SJCRH30 (cell line): ENCODE measurements at places on chromosomes 16 and 17. TPM values are rescaled to one million over a fixed set of nuclear protein-coding genes. Genes with fewer than 3 reads are reported as not detected.

- no peak for DNase-seq
Observed at GRCh38 chr16:17470908-17471718, at the start of gene XYLT1. Gene XYLT1 (minus strand): TSS chr16:17470960. CDS start chr16:17470796, 164 bp downstream.

GRCh38 chr16:89139907-89140361 is 31.6 kb upstream of the CDH15 start:
- no peak for DNase-seq

GRCh38 chr16:55476625-55477533 is 2.1 kb upstream of the MMP2 start:
- DNase-seq = peak; percentile 47

- DNase-seq = no peak
Observed at GRCh38 chr17:1229349-1229899, 40.8 kb upstream of the BHLHA9 start.

DNA sequence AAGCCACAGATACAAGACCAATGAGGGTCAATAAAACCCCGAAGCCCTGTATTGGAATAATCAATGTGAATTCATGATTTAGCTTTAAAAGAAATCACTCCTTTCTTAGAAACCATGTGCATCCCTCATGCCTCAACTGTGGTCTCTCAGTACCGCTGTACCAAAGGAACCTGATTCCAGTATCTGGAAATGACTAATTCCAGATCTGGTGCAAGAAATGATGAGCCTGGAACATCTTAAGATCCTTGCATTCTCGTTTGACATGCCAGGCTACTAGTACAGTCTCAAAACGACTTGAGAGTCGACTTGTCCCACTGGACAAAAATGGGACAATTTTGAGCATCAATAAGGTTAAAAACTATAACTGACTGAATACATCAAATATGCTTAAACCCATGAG is 21.2 kb downstream of the USP31 start:
- DNase-seq = no peak

- DNase-seq = peak; percentile 73
Observed at GRCh38 chr17:44331249-44331760, 6.7 kb upstream of the SLC25A39 start.

DNA sequence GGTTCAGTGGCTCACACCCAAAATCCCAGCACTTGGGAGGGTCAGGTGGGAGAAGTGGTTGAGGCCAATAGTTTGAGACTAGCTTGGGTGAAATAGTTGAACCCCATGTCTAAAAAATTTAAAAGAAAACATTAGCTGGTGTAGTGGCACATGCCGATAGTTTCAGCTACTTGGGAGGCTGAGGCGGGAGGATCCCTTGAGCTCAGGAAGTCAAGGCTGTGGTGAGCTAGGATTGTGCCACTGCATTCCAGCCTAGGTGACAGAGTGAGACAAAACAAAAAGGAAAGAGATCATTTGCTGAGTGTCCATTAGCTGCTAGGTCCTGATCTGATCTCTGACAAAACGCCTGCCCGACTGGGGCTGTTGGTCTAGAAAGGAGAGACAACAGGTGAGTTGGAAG is 14.1 kb upstream of the DBNDD1 start:
- no peak for DNase-seq

- DNase-seq = no peak
Observed at GRCh38 chr16:53506254-53506653, 3.2 kb upstream of the AKTIP start.

DNA sequence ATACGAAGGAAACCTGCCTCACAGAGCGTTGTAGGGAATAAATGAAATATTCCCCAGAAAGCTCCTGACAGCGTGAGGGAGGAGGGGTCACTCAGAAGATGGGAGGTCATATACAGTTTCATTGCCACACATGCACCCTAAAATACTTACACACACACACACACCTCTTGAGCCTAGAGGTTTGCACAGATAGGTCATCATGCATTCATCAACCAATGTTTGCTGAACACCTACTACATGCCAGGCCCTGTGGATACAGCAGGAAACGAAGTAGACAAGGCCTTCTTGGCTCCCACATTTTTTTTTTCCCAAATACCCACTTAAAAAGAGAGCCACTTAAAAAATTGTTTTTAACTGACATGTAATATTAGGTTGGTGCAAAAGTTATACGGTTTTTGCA is 907 bp upstream of the PLLP start:
- no peak for DNase-seq

- no peak for DNase-seq
Observed at GRCh38 chr17:78355045-78355641, 4.7 kb downstream of the SOCS3 start.

- DNase-seq = peak; percentile 22
Observed at GRCh38 chr16:6682142-6682811, 650.4 kb upstream of the RBFOX1 start.

GRCh38 chr17:55845385-55845784 is 94.5 kb downstream of the PCTP start:
- peak; percentile 10 for DNase-seq

- DNase-seq = no peak
Observed at GRCh38 chr16:89696670-89697128, 4.8 kb downstream of the SPATA2L start.

DNA sequence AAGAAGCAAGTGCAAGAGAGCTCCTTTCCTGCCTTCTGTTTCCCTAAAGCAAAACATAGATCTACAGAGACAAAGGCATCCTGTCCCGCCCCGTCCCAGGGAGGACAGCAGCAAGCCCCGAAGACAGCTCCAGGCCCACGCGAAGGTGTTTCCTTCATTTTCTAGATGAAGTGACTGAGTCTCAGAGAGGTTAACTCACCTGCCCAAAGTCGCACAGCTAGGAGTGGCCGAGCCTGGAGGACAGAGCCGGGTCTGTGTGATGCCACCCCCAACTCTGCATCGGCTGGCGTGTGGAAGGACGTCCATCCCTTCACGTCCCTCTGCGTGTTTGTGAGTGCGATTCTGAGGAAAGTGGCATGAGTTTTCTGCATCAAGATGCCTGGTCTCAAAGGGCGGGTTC is 187.2 kb upstream of the CHMP6 start:
- no peak for DNase-seq

DNA sequence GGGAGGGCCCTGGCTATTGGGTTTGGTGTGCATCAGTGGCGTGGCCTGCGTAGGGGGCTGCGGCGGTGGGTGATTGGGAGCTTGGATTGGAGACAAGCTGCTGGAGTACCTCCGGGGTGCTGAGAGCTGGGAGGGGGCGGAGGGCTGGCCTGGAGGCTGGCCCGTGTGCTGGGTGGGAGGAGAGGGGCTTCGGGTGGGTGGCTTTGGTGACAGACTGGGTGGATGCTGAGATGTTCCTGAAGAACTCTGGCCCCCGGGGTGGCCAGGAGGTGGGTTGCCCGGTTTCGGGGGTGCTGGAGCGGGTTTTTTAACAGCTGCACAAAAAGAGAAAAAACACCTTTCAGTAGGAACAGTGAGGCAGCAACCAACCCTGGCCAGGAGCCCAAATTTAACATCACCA is 84.1 kb downstream of the ARHGAP17 start:
- DNase-seq = no peak

GRCh38 chr17:19328441-19329061 is 34.0 kb downstream of the B9D1 start:
- no peak for DNase-seq

- no peak for DNase-seq
Observed at GRCh38 chr17:78170692-78171590, 2.6 kb downstream of the SYNGR2 start.

- peak; percentile 16 for DNase-seq
Observed at GRCh38 chr16:26161461-26162180, 469.9 kb downstream of the HS3ST4 start.

DNA sequence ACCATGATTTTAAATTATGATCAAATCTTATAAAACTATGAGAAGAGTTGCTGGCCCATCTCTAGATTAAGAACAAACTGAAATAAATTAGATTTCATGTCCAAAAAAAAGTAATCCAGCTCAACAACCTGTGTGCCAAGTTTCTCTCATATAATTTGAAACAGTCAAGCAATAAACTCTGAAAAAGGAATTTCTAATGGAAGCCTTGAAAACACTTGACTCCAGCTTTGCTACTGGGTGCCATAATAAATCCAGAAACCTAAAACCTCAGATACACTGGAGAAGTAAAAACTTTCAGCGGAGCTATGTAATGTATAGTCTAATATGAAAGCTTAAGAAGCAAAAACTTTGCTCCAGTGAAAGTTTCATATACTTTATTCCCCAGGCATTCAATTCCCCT is 25.5 kb downstream of the RPGRIP1L start:
- DNase-seq = no peak

- DNase-seq = no peak
Observed at GRCh38 chr16:15398618-15399316, 3.2 kb downstream of the MPV17L start.

- no peak for DNase-seq
Observed at GRCh38 chr17:44982113-44982702, 14.1 kb upstream of the C1QL1 start.

GRCh38 chr17:21510686-21511362 is 134.7 kb downstream of the KCNJ12 start:
- no peak for DNase-seq

DNA sequence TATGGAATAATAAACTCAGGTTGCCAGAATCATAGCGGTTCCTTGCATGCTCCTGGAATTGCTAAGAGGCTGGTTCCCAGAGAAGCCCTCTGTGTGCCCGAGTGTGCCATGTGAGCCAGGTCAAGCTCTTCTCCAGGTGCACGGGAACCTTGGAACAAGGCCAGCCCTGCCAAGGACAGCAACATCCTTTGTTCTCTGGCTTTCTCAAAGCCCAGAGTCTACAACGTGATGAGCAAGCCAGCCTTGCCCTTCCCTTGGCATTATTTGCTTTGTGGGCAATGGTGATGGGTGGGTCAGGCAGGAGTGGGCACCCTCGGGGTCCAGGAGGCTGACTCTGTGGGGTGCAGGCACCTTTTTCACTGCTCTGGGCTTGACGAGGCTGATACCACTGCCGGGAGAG is 14.2 kb upstream of the SEC14L1 start:
- DNase-seq = no peak

- no peak for DNase-seq
Observed at GRCh38 chr17:13582776-13583547, 18.8 kb downstream of the HS3ST3A1 start.

DNA sequence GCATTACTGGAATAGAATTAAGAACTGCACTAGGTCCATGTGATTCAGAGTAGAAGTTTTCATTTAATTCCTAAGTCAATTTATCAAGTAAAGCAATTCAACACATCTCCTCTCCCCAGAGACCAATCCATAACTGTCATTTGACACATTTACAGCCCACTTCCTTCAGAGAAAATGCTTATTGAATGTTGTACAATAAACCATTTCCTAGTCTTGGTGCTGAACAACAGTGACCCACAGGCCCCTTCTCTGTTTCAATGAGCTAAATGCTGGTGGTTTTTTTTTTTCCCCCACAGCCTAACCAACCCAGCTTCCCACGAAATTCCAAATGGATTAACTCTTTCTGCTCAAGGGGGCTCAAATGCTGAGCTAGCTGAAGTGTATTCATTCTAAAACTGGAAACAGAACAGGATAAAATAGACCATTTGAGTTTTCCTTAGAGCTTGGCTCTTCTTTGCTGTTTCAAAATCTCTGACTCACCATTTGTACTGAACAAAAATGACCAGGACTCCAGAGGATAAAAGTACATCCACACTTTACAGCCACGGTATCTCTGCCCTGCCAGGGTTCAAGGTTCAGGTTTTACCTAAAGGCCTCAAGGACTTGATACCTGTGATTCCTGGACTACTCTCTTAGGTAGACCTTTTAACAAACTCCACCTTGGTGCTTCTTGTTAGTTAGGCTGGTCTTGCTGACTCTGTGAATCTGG is 62.3 kb downstream of the TMEM100 start:
- no peak for DNase-seq

- DNase-seq = no peak
Observed at GRCh38 chr17:17975436-17975835, 2.8 kb downstream of the DRC3 start.

DNA sequence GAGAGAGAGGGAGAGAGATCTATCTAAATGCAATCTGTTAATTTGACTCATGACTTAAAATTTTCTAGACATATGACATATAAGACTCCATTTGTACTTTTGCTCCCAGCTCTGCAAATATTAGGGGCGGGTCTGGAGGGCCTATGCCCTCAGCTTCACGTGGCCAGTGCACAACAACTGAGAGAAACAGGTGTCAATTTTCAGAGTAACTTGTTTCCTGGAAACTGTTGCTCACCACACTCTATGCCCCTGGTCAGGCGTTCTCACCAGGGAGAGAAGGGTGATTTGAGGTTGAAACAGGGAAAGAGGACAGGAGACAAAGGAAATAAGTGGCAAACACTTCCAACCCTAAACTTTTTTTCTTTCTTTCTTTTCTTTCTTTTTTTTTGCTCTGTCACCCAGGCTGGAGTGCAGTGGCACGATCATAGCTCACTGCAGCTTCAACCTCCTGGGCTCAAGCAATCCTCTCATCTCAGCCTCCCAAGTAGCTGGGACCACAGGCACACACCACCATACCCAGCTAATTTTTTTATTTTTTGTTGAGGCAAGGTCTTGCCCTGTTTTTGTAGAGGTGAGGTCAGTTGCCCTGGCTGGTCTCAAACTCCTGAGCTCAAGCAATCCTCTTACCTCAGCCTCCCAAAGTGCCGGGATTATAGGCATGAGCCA is 270.0 kb downstream of the SLC39A11 start:
- peak; percentile 15 for DNase-seq

DNA sequence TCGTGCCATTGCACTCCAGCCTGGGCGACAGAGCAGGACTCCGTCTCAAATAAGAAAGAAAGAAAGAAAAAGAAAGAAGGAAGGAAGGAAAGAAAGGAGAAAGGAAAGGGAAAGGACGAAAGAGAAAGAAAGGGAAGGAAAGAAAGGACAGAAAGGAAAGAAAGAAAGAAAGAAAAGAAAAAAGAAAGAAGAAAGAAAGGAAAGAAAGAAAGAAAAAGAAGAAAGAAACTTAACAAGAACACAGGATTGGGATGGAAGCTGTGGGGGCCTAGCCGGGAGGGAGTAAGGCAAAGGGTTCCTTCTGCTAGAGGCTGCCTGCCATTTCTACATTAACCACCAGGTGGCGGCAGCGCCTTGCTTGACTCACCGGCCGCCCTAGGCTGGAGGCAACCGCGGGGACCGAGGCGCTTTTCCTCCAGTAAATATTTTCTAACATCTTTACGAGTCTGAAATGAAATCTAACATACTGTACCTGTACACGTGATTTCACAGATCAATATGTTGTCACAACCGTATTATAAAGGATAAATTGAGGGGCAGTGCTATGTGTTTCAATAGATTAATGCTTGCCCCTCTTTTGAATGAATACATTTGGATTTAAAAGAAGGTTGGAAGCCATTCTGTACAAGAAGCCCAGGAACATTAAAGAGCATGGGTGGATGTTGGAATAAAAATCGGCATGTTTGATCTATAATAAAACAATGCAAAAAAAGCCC is 6.1 kb downstream of the GJD3 start:
- peak; percentile 93 for DNase-seq

- no peak for DNase-seq
Observed at GRCh38 chr17:38621538-38621937, 15.8 kb upstream of the SRCIN1 start.

- peak; percentile 39 for DNase-seq
Observed at GRCh38 chr17:71472809-71473789, 647.7 kb upstream of the SOX9 start.

GRCh38 chr17:75917141-75917916 is 12.6 kb upstream of the MRPL38 start:
- DNase-seq = peak; percentile 81

The ABCA6 gene
- total RNA-seq = not detected in 2 replicates

The AGRP gene
- total RNA-seq = not detected in 2 replicates

The REXO5 gene
- total RNA-seq = 12.6 and 17.2 TPM in 2 replicates

The TELO2 gene
- total RNA-seq = 21.9 and 27.9 TPM in 2 replicates

The SOX15 gene
- total RNA-seq = 0.10 and 0.30 TPM in 2 replicates

The AMDHD2 gene
- total RNA-seq = 14.8 and 16.1 TPM in 2 replicates

The C17orf67 gene
- 0.76 and 1.5 TPM in 2 replicates for total RNA-seq

The KRTAP4-9 gene
- total RNA-seq = not detected in 2 replicates

The DYNLL2 gene
- 14.4 and 16.0 TPM in 2 replicates for total RNA-seq

The HSD17B2 gene
- not detected in 2 replicates for total RNA-seq

The PMFBP1 gene
- total RNA-seq = 0.23 and 0.34 TPM in 2 replicates

The SRCIN1 gene
- total RNA-seq = 0.02 TPM in 1 of 2 replicates, not detected in the other
